Stimulated activated CD8-positive, alpha-beta memory T cell treated with anti-CD3 and anti-CD28 coated beads, Interleukin-4, amount 100 ng/mL, for 24 hours (primary cell): ENCODE measurements at places on chromosomes 1 and 21.
A peak's percentile ranks its signal among the peaks of the same experiment; 100 is the strongest.

GRCh38 chr1:82920418-82921248 lies 1078.3 kb downstream of the TTLL7 start:
- no peak for DNase-seq

- DNase-seq, result no peak
Measured at GRCh38 chr1:237478842-237479241, 411.9 kb downstream of the ZP4 start.

- no peak for DNase-seq
Measured at GRCh38 chr1:208544794-208545193, 300.6 kb upstream of the PLXNA2 start.

- DNase-seq, result peak; percentile 30
Measured at GRCh38 chr1:46533179-46533864, 18.1 kb downstream of the KNCN start.

DNA sequence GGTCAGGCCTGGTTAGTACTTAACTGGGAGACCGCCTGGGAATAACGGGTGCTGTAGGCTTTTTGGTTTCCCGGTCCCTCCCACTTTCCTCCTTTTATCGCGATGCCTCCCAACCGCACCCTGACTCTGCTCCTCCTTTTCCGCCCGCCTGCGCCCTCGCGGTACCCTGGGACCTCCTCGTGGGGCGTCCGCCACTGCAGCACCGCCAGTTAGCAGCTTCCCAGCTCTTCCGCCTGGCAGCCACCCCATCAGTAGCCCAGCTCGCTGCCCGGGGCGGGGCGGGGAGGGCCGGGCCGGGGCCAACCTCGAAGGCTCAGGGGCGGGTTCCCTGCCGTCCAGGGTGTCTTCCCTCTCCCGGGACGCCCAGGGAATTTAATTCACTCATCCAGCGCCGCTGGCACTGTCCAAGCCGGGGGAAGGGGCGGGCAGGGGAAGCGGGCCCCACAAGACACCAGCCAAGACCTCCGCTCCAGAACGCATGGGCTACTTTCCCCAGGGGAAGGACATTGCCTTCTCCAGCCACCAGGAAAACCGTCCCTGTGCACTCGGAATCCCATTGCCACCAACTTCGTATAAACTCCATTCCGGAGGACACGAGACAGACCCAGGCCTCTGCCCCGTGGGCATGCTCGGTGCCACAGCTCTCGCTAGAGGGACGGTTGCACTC lies 2.0 kb upstream of the ZNF678 start:
- DNase-seq, result no peak

- DNase-seq, result no peak
Measured at GRCh38 chr1:94329986-94330385, 88.2 kb upstream of the ABCD3 start.

DNA sequence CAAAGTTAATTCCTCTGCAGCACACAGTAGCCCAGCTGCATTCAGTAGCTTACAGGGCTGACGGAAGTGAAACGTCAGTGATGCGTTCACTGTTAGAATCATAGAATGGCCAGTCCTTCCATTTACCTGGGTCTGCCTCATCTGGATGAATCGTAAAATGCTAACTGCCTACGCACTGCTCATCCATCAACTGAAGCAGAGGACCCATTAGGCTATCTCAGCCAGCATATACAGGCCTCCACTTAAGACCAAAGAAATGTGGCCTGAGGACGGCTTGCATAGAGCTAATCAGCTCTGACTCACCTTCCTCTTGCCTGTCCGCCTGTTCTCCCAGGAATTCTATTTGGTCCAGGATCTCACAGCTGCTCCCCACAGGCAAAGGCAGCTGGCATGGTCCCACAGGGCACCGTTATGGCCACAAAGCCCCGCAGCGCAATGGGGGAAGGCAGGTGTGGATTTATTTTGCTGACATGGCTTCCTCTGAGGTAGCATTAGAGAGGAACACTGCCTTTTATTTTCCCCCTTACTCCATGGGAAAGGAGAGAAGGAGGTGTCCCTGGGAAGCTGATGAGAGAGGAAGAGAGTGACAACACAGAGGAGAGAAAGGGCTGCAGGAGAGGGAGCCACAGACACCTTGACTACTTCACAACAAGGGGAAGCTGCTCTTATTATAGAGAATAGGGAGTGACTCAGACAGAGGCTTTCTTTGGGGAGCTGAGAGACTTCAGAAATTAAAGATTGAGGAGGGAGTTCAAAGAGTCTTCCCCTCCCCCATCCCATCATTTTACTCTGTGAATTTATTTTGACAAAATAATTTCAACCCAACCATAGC lies 177.6 kb downstream of the HHIPL2 start:
- DNase-seq, result no peak

GRCh38 chr1:91751275-91751674 lies 134.7 kb downstream of the TGFBR3 start:
- no peak for DNase-seq

GRCh38 chr1:81155131-81155530 lies 645.6 kb upstream of the ADGRL2 start:
- DNase-seq, result no peak

DNA sequence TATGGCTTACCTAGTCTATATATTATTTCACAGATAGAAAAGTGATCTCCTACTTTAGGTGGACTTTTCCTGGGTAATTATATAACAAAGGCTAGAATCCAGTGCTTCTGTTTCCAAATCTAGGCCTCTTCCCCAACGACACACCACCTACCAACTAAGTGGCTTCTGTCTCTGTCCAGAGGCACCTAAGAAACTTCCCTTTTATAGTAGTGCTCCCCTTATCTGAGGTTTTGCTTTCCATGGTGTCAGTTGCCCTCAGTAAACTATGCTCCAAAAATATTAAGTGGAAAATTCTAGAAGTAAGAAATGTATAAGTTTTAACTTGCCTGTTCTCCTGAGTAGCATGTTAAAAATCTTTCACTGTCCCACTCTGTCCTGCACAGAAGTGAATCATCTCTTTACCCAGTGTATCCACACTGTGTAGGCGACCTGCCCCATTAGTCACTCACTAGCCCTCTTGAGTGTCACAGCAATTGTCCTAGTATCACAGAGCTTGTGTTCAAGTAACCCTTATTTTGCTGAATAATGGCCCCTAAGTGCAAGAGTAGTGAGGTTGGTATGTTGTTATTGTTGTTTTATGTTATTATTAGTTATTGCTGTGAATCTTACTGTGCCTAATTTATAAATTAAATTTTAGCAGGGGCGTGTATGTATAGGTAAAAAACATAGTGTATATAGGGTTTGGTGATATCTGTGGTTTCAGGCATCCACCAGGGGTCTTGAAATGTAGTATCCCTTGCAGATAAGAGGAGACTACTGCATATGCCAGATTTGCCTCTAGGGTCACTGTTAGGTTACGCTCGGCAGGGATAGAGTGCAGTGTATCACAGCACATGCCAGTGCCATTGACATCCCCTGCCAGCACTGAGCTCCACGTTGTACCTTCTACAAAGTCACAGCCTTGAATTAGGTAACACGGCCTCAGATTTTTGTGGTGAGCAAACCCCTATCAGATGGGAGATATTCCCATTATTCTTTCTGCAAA lies 14.7 kb upstream of the CD53 start:
- DNase-seq, result no peak

DNA sequence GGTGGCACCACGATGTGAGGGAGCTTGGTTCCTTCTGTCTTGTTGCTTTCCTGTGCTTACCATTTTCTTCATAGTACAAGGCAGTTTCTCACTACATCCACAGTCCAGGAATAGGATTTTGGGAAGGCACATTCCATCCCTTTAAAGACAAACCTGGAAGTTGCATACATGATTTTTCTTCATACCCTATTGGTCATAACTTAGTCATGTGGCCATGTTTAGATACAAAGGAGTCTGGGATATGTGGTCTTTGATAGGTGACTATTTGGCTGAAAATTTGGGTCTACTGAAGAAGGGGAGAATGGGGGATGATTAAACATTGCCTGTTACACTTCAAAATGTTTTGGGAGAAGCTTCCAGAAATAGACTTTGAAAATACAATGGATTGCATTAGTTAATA lies 7.0 kb downstream of the DYRK1A start:
- no peak for DNase-seq

- DNase-seq, result no peak
Measured at GRCh38 chr1:93692983-93693591, 11.4 kb upstream of the BCAR3 start.

DNA sequence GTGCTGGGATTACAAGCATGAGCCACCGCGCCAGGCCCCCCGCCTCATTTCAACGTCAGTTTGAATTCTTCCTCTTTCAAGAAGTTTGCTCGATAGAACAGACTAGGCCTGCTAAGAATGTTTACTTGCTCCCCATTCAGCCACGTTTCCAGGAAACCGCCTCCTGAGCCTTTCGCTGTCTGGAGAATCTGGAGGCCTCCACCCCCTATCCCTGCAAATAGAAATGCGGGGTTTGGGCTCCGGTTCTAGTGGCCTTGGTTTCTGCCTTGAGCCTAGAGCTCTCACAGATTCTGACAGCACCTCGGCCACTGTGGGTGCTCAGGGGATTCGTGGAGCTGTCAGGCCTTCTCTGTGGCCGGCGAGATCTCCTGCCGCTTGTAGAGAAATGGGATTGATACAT lies 84.3 kb downstream of the UBIAD1 start:
- DNase-seq, result no peak

GRCh38 chr1:184646824-184647223 lies 107.8 kb downstream of the EDEM3 start:
- DNase-seq, result no peak

DNA sequence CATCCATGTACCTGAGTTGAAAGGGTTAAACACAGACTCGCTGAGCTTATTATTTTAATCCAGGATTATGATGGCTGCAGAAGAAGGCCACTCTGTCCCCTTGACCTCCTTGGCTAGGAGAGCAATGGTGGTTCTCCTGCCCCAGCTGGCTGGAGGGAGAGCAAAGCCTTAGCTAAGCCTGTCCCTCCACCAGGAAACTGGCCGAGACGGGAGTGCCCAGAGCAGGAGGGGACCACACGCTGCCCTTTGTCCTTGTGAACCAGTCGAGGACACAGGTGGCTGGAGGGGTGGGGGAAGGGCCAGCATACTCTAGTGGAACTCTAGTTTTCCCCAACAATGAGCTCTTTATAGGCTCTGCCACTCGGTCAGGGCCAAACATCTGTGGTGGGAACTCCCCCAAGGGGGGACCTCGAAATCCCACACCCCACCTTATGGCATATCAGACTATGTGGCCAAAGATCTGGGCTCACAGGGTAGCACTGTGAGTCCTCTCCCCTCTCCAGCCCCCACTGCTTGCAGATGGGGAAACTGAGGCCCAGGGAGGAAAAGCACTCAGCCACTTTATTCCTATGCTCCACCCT lies 12.9 kb downstream of the KIAA1614 start:
- no peak for DNase-seq

- DNase-seq, result no peak
Measured at GRCh38 chr1:24564695-24565094, 8.8 kb downstream of the NCMAP start.

GRCh38 chr1:84835169-84835568 lies 57.8 kb downstream of the LPAR3 start:
- DNase-seq, result no peak

DNA sequence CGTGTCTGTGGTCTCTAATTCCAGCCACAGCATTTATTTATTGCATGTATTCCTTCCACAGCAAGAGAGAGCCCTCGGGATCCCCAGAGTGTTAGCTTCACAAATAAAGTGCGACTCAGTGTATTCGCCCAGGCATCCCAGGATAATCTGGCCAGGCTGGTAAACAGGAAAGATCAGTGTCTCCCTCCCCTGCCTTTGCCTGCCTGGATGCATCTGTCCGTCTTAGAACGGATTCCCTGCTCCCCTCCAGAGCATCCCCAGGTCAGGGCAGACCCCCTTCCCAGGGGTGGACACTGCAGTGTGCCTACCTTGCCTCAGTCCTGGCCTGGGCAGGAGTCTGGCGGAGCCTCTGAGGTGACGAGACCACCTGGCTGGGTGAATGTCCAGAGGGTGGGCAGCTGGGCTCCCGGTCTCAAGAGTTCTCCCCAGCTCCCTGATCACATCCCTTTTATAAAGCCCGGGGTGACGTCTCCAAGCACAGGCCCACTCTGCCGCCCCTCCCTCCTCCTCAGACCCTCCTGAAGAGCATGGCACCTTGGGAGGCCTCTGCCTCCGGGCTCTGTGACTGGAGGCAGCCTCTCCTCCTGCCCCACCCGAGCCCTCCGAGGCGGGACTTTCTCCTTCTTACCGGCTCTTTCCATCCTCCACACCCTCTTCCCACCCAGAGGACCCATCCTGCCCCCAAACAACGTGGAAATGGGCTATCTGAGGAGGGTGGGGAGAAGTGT lies at the start of gene KISS1:
TSS of gene KISS1 (minus strand) at position 424 of the 728 bp plus-strand sequence. CDS start 3,615 bp downstream, outside the sequence.
- DNase-seq, result no peak

DNA sequence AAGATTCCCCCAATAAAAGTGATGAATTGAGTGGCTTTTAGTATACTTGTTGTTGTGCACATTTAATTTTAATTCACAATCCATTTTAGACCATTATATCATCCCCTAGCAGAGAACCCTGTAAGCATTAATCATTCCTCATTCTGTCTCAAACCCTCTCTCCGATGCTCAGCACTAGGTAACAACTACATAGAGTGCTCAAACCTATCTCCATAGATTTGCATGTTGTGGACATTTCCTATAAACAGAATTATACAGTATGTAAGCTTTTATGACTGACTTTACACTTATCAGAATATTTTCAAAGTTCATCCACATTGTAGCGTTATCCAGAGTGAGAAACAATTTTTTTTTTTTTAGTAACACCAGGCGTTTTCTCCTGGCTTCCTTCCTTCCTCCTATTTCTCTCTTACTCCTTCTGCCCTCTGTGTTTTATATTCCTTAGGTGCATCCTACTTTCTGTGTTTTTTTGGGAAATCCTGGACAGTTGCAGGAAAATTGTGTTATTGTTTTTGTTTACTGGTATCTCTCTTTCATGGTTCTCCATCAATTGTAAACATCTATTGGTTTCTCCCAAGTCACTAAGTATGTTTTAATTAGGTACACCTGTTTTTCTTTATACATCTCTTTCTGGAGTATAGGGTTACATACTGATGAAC lies 1528.0 kb upstream of the TPTE start:
- no peak for DNase-seq

- no peak for DNase-seq
Measured at GRCh38 chr1:82108843-82109242, 308.1 kb downstream of the ADGRL2 start.

DNA sequence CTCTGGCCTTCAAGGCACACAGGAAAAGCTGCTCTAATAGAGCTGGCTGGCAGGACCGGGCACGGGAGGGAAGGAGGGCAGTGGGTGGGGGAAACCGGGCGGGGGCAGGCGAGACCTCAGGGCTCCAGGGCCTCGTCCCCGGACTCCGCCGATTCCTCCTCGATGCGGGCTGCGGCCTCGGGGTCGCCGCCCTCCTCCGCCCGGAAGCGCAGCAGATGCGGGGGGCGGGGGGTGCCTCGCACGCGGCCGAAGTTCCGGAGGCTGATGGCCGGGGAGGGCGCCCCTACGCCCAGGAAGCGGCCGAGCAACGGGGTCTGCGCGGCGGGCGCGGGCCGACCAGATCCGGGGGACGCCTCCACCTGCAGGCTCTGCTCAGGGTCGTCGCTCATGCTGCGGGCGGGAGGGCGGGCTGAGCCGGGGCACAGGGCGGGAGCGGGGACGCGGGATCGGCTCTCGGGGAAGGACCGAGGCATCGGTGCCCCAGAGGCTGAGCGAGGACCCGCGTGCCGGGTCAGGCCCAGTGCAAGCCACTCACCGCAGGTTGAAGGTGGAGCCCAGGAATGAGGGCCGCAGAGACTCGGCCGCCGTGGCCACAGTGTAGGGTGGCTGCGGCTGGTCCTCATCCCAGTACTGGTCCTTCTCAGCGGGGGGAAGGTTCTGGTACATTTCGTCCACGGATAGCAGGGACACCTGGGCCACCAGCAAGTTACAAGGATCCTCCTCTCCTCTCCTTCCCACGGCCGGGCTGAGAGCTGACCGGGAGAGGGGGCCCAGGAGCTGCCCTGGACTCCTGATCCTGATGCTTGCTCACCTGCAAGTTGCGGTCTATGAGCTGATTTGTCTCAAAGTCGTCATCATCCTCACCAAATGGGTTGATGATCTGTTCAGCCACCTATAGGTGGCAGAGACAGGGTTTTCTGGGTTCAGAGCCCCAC lies 3.6 kb downstream of the BEST4 start:
- no peak for DNase-seq
